ENCODE measurements at places on chromosomes 7 and 10. TPM values are rescaled to one million over a fixed set of nuclear protein-coding genes. Genes with fewer than 3 reads are reported as not detected.

EVX1 gene
- total RNA-seq, result not detected

PRKG1 gene
- total RNA-seq, result not detected

MUC12 gene
- 0.64 TPM for total RNA-seq

ELOVL3 gene
- total RNA-seq, result not detected

DNAJB6 gene
- total RNA-seq, result 82.0 TPM

CLDN3 gene
- total RNA-seq, result not detected

USP54 gene
- total RNA-seq, result 3.5 TPM

GRCh38 chr7:33623267-33623666 lies 282.1 kb upstream of the BMPER start:
- H3K36me3 ChIP-seq, result peaks cover 1% of the 10 kb centered on the region
- DNase-seq, result no peak
- no peak overlapping the region for H3K27ac ChIP-seq
- no peaks in the 10 kb centered on the region for H3K4me1 ChIP-seq

DNA sequence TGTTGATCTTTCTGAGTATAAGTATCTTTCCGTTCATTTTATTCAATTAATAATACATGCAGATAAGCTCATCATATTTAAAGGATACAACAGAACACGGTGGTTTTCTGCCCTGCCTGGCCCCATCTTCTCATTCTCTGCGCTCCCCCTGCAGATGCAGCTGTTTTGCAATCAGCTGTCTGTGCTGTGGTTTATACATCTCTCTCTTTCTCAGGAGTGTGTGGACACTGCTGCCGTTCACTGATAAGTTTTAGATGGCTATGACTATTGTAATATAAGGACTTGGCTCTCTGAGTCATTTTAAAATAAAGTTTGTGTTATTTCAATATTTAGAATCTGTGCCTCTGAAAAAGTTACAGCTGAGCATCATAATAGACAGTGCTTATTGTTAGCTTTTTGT lies 54.5 kb downstream of the CUL1 start:
- H3K27me3 ChIP-seq, result no peaks in the 10 kb centered on the region
- no peak for DNase-seq
- H3K4me3 ChIP-seq, result no peak overlapping the region
- H3K27ac ChIP-seq, result no peak overlapping the region

DNA sequence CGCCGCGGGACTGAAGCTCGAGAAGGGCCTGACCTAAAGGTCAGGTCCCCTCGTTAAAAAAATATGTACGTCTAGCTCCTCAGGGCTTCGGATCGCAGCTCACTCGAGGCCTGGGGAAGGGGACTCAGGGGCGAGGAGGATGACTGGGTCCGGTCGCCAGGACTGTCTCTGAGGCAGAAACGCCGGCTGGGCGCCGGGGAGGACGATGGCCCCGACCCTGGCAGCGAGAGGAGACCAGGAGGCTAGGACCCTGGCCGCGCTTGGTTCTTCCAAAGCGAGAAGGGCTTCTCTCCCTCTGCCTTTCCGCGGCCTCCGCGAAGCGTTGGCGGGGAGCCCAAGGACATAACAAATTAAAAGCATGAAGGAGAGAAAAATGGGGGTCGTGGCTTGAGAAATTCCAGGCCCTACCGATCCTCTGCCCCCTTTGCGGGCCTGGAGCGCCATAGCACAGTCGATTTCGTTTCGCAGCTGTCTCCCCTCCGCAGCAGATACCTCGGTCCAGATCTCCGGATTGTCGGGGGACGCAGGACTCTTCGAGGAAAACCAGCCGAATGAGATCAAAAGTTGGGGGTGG lies 3.1 kb downstream of the NKX2-3 start:
- H3K4me3 ChIP-seq, result peak overlapping the region; percentile 9
- peaks cover 88% of the 10 kb centered on the region for H3K27me3 ChIP-seq
- peaks cover 31% of the 10 kb centered on the region for H3K4me1 ChIP-seq
- H3K27ac ChIP-seq, result peak overlapping the region; percentile 15
- DNase-seq, result no peak

GRCh38 chr7:37753398-37754050 lies 70.0 kb downstream of the GPR141 start:
- no peak overlapping the region for H3K4me3 ChIP-seq
- H3K27ac ChIP-seq, result no peak overlapping the region
- DNase-seq, result no peak
- peaks cover 6% of the 10 kb centered on the region for H3K27me3 ChIP-seq

- DNase-seq, result no peak
- H3K27ac ChIP-seq, result no peak overlapping the region
- H3K4me1 ChIP-seq, result peaks cover 35% of the 10 kb centered on the region
- no peak overlapping the region for H3K4me3 ChIP-seq
Observed at GRCh38 chr10:101015582-101015973, 15.4 kb downstream of the PDZD7 start.

- no peak overlapping the region for H3K27ac ChIP-seq
- no peaks in the 10 kb centered on the region for H3K4me1 ChIP-seq
- DNase-seq, result no peak
- no peaks in the 10 kb centered on the region for H3K36me3 ChIP-seq
Observed at GRCh38 chr7:54060643-54061042, 481.5 kb upstream of the VSTM2A start.

- peaks cover 28% of the 10 kb centered on the region for H3K36me3 ChIP-seq
- no peak overlapping the region for H3K27ac ChIP-seq
- no peaks in the 10 kb centered on the region for H3K27me3 ChIP-seq
- H3K4me3 ChIP-seq, result no peak overlapping the region
- no peaks in the 10 kb centered on the region for H3K4me1 ChIP-seq
- DNase-seq, result no peak
Observed at GRCh38 chr10:129498680-129499079, 31.6 kb downstream of the MGMT start.

DNA sequence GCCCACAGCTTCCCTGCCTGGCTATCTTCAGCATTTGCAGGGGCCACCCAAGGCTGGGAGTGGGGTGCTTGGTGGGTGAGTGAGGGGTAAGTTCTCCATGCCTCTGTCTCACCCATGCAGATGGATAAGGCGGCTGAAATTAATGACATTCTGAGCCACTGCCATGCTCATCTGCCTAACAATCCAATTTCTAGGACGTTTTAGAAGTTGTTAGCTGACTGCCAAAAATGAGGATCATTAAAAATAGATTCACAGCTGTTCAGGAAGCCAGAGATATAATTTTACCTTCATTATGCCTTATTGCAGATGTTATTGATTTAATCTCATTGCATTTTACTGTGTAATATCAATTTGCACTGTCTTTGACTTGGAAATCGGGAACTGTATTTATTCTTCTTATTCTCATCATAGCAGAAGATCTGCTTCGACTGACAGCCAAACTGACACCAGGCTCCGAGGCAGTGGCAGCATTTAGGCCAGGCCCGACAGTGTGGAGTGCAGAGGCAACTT lies 334.4 kb upstream of the NPVF start:
- peaks cover 1% of the 10 kb centered on the region for H3K4me1 ChIP-seq
- no peaks in the 10 kb centered on the region for H3K36me3 ChIP-seq
- no peak overlapping the region for H3K27ac ChIP-seq
- H3K4me3 ChIP-seq, result no peak overlapping the region
- H3K27me3 ChIP-seq, result peaks cover 11% of the 10 kb centered on the region

DNA sequence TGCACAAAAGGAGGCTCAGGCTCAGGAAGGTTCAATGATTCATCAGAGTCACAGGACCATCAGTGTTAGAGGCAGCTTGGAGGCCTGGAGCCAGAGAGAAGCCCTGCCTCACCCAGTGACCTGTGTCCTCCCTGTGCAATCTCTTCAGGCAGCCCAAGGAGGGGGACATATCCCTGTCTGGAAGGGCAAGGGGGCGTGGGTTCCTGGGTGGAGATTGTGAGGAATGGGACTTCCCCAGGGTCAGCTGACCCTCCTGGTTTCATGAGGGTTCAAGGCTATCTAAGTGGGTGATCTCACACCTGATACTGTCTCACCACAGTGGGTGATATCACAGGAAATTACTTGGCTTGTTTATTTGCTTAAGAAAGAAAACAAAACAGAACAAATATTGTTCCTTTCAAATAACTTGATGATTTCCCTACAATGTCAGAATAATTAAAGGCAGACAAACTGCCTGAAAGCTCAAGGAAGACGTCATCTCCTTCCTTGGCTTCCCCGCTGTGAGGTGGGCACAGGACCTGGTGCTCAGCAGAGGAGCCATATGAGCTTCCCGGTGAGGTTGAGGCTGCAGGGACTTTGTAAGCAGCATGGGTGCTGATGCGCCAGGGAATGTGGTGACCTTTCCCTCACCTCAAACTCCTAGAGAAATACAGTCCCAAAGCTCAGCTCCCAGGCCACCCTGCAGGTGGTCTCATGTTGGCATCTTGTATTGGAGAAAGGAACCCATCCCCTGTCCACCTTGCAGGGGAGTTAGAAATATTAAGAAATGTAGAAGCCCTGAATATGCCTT lies 763.2 kb downstream of the GRID1 start:
- peaks cover 5% of the 10 kb centered on the region for H3K27me3 ChIP-seq
- no peak overlapping the region for H3K4me3 ChIP-seq
- no peak overlapping the region for H3K27ac ChIP-seq

- no peaks in the 10 kb centered on the region for H3K27me3 ChIP-seq
- H3K4me1 ChIP-seq, result no peaks in the 10 kb centered on the region
- DNase-seq, result no peak
Observed at GRCh38 chr10:66457629-66458028, 468.2 kb upstream of the LRRTM3 start.

GRCh38 chr10:63822496-63822895 lies 301.3 kb downstream of the REEP3 start:
- no peak for DNase-seq
- no peak overlapping the region for H3K4me3 ChIP-seq
- H3K27me3 ChIP-seq, result peaks cover 24% of the 10 kb centered on the region
- H3K36me3 ChIP-seq, result no peaks in the 10 kb centered on the region
- H3K4me1 ChIP-seq, result peaks cover 3% of the 10 kb centered on the region
- H3K27ac ChIP-seq, result no peak overlapping the region

- H3K4me3 ChIP-seq, result no peak overlapping the region
- peaks cover 19% of the 10 kb centered on the region for H3K27me3 ChIP-seq
- peaks cover 4% of the 10 kb centered on the region for H3K4me1 ChIP-seq
- no peaks in the 10 kb centered on the region for H3K36me3 ChIP-seq
- no peak overlapping the region for H3K27ac ChIP-seq
- no peak for DNase-seq
Observed at GRCh38 chr7:101820703-101821102, 3.3 kb downstream of the CUX1 start.

- no peaks in the 10 kb centered on the region for H3K36me3 ChIP-seq
- no peak overlapping the region for H3K4me3 ChIP-seq
- no peak for DNase-seq
Observed at GRCh38 chr10:99345350-99345749, 16.2 kb downstream of the CNNM1 start.

- H3K27me3 ChIP-seq, result no peaks in the 10 kb centered on the region
- no peak overlapping the region for H3K4me3 ChIP-seq
- H3K4me1 ChIP-seq, result no peaks in the 10 kb centered on the region
- H3K27ac ChIP-seq, result no peak overlapping the region
- H3K36me3 ChIP-seq, result no peaks in the 10 kb centered on the region
- no peak for DNase-seq
Observed at GRCh38 chr10:112801748-112802147, 148.3 kb upstream of the TCF7L2 start.

GRCh38 chr10:33982995-33983394 lies 648.5 kb upstream of the NRP1 start:
- no peaks in the 10 kb centered on the region for H3K27me3 ChIP-seq
- H3K4me1 ChIP-seq, result no peaks in the 10 kb centered on the region
- H3K4me3 ChIP-seq, result no peak overlapping the region
- H3K36me3 ChIP-seq, result no peaks in the 10 kb centered on the region

GRCh38 chr10:110430340-110431273 lies 67.1 kb upstream of the DUSP5 start:
- no peak overlapping the region for H3K4me3 ChIP-seq
- no peaks in the 10 kb centered on the region for H3K27me3 ChIP-seq
- H3K4me1 ChIP-seq, result peaks cover 73% of the 10 kb centered on the region
- H3K27ac ChIP-seq, result no peak overlapping the region
- DNase-seq, result no peak

- H3K4me3 ChIP-seq, result no peak overlapping the region
- H3K4me1 ChIP-seq, result peaks cover 7% of the 10 kb centered on the region
- no peaks in the 10 kb centered on the region for H3K36me3 ChIP-seq
- no peak overlapping the region for H3K27ac ChIP-seq
Observed at GRCh38 chr7:159075563-159076238, 69.0 kb downstream of the VIPR2 start.

DNA sequence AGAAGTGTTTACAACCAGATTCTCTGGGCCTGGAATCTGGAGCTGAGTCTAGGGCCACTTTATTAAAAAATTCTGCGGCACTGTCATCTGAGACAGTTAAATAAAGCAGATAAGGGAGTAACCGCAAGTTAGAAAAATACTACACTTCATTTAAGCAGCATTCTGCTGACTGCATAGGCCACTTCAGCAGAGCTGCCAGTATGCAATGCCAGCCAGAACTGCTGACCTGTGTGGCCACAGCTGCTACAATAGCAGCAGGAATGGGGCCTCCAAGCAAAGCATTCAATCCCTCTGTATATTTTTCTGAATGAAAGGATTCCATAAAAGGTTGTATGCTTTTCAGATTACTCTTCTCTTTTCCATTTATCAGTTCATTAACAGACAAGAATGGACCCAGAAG lies 136.0 kb downstream of the COL28A1 start:
- H3K36me3 ChIP-seq, result no peaks in the 10 kb centered on the region
- H3K4me3 ChIP-seq, result no peak overlapping the region
- H3K27ac ChIP-seq, result no peak overlapping the region
- H3K27me3 ChIP-seq, result no peaks in the 10 kb centered on the region
- no peak for DNase-seq

- H3K27me3 ChIP-seq, result peaks cover 26% of the 10 kb centered on the region
Observed at GRCh38 chr7:28435152-28435551, 22.8 kb downstream of the CREB5 start.

DNA sequence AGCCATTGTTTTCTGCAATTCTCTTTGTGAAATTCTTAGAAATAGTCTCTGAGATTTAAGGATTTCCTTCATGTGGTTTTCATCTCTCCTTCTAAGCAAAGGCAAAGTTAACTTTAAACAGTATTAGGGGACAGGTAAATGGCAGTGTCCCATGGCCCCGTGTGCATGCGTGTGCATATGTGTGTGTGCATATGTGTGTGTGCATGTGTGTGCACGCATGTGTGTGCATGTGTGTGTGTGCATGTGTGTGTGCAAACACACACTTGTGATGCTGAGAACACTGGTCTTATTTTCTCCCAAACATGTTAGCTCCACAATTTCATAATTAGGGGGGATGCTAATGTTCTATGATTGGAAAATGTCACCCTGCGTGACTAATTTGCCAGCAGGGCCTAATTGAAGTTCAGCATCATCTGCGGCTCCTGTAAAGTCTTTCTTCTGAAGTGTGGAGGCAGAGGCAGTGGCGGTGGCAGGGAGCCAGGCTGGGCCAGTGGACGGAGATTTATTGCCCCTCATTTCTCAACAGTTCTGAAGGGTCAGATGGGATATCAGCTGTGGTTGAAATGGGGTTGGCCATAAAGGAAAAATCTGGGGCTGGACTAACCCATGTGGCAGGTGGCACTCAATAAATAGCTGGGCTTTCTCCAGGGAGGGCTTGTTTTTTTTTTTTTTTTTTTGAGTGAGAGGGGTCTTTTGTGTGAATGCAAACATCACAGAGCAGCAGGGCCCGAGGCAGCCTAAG lies 289.3 kb upstream of the PODXL start:
- no peaks in the 10 kb centered on the region for H3K36me3 ChIP-seq
- DNase-seq, result no peak
- H3K4me3 ChIP-seq, result no peak overlapping the region

DNA sequence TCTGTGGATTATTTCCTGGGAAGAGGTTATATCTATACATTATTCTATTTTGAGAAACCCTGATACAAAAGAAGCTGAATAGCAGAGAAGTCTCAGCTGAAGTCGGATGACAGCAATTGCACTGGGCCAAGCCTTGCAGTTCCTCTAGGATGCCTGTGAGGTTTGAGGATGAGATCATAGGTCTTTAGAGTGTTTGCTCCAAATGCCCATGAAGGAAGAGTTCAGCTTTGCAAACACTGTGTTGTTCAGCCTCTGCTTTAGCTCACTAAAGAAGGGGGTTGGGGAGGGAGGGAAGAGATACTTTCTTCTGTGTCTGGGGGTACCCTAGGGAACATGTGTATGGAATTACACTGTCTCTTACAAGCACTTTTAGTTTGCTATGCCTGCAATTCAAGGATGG lies 282.5 kb upstream of the NRP1 start:
- DNase-seq, result no peak
- H3K4me1 ChIP-seq, result peaks cover 7% of the 10 kb centered on the region
- no peaks in the 10 kb centered on the region for H3K27me3 ChIP-seq

Measured in activated CD8-positive, alpha-beta memory T cell treated with anti-CD3 and anti-CD28 coated beads, Interleukin-2, amount 10 ng/mL, durations not matched to agents 7 days and 5 days (primary cell).